ENCODE measurements at places on chromosomes 4 and X.
A peak's percentile ranks its signal among the peaks of the same experiment; 100 is the strongest.

GRCh38 chr4:113614414-113614813, 147.1 kb downstream of the CAMK2D start:
- no peak for DNase-seq

GRCh38 chr4:87851332-87851731, 18.6 kb downstream of the MEPE start:
- no peak for DNase-seq

DNA sequence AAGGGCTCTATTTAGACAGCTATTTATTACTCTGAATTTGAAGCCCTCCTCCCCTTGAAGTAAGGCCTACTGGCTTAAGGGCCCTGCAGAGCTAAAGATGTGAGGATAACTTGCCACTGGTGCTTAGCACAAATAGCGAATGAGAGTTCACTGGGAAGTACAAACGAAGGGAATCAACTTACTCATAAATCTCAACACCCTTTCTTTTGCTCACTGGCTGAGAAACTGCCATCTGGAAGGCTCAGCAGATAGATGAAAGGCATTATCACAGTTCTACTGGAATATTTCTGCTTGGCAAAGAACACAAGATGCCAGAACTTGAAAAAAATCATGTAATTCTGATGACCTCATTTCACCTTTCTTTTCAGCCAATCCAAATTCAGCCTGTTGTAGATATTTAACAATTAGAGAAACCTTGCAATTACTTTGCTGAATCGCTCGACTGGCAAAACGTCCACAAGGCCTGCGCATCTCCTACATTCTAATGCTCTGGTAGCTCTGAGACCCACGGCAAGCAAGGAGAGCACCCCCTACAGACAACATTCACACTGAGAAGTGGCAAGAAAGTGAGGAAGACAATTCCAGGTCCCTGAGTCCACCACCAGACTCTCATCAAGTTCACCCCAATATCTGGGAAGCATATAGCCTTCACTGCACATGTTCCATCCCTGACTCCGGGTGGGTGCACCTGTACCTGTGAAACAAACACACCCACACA, 27.5 kb downstream of the TSPAN5 start:
- peak; percentile 66 for DNase-seq

DNA sequence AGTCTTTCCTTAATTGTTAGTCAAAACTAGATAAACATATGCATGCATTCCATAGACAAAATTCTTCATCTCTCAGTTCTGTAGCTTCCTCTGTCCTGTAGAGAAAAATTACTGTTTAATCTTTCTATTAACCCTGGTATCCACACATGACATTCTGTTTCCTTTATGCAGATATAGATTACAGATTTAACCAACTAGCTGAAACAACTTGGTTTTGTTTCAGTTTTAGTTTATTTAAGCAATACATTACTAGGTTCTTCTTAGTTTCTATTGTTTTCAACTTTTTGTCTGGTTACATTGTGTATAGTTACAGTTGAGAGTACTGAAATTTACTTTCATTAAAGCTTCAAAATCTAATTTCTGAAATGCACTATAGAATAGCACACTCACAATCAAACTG, 933.9 kb upstream of the EPHA5 start:
- DNase-seq: no peak

- no peak for DNase-seq
Observed at GRCh38 chr4:48518143-48518542, 28.1 kb downstream of the ZAR1 start.

- DNase-seq: no peak
Observed at GRCh38 chr4:56215141-56215783, 172.0 kb downstream of the AASDH start.

DNA sequence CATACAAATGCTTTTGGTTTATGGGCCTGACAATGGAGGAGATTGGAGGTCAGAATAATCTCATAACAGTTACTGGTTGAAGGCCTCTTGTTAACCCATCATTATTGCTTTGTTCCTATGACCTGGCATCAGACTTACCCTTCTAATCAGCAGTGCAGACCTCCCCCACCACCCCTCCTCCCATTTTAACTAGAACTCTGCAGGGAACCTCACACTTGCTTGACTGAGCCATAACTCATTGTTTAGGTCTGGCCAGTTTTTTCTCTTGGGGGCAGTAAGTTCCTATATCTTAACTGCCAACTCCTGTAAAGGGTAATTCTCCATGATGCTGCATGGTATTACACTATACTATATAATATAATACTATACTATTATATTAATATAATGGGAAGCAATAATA, 609.3 kb downstream of the IL1RAPL1 start:
- DNase-seq: no peak

DNA sequence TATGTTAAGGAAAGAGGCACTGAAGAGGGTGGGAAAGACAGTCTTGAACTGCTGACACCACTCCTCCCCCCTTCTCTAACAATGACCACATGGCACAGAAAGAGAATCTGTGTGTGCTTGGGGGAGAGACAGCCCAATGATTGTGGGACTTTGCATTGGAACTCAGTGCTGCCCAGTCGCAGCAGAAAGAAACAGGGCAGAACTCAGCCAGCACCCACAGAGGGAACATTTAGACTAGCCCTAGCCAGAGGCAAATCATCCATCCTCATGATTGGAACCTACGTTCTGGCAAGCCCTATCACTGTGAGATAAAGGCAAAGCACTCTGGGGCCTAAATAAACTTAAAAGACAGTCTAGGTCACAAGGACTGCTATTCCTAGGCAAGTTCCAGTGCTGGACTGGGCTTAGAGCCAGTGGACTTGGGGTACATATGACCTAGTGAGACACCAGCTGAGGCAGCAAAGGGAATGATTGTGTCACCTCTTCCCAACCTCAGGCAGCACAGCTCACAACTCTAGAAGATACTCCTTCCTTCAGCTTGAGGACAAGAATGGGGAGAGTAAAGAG, 132.8 kb upstream of the S100G start:
- DNase-seq: no peak

DNA sequence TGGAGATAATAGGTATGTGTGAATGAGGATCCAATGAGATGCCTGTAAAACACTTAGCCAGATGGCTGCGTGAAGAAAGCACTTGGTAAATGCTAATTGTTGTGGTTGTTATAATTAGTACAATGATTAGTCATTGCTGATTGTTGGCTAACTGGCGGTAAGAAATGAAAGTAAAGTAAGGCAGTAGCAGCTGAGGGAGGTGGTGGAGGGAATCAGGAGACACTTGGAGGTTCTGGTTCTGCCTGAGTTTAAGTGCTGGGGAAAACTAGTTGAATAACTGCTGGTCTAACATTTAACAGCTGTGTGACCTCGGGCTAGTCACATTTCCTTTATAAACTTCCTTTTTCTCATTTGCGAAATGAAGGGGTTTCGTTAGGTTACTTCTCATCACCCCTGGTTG, 30.9 kb downstream of the CD38 start:
- DNase-seq: no peak

- peak; percentile 43 for DNase-seq
Observed at GRCh38 chrX:15471028-15471427, 22.1 kb downstream of the PIR start.

- no peak for DNase-seq
Observed at GRCh38 chr4:88457307-88458103, 586 bp downstream of the HERC5 start.

DNA sequence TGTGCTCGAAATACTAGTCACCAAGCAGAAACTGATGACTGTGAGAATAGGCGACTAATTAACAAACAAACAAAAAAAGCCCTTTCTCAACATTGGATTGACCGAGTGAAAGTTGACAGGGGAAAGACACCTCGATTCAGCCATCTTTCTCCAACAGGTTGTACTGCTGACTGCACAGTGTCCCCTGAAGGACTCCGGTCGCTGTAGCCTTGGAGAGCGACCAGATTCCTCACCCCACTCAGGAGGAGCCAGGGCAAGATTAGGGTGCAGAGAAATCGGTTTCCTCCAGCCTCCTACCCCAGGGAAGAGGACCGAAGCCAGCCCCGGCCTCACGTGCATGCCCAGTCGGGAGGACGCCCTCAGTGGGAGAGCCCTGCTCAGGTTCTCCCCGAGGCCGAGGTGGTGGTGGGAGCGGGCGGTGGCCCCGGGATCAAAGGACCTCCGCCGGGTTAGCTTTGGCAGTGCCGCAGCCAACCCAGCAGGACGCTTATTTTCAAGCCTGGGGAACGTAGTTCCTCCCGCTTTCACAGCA, 1.1 kb upstream of the RAP1GDS1 start:
- DNase-seq: peak; percentile 16

GRCh38 chrX:40452031-40452430, 128.7 kb upstream of the ATP6AP2 start:
- DNase-seq: no peak

- no peak for DNase-seq
Observed at GRCh38 chrX:11954176-11954575, 184.1 kb upstream of the FRMPD4 start.

DNA sequence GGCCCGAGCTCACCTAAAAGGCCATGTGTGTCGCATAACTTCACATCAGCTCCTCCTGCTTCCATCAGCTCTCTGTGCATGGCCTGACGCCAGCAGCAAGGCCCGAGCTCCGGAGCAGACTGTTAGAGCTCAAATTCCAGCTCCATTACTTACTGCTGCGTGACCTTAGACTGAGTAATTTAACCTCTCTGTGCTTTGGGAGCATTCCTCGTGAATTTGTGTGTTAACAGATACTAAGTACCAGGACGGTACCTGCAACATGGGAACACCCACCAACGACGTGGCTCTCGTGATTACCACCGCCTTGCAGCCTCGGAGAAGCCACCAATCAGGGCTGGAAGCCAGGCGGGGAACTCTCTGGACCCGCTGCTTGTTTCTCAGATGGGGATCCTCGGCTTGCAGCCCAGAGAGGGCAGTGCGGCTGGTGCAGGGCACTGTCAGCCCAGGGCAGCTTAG, 12.9 kb downstream of the LETM1 start:
- no peak for DNase-seq

DNA sequence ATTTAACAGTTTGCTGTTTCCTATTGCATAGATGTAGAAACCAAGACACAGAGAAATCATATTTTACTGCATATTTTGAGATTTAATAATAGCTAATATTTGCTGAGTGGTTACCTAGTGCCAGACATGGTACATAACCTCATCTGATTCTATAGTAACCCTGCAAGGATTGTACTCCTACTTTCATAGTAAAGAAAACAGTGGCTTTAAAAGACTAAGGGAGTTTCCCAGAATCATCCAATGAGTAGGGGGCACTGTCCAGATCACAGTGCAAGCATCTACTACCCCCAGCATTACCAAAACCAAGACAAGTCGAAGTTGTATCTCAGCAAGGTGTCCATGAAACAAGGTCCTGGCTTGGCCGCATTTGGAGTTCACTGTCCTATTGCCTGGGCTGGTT, 224.5 kb upstream of the TENM3 start:
- no peak for DNase-seq

DNA sequence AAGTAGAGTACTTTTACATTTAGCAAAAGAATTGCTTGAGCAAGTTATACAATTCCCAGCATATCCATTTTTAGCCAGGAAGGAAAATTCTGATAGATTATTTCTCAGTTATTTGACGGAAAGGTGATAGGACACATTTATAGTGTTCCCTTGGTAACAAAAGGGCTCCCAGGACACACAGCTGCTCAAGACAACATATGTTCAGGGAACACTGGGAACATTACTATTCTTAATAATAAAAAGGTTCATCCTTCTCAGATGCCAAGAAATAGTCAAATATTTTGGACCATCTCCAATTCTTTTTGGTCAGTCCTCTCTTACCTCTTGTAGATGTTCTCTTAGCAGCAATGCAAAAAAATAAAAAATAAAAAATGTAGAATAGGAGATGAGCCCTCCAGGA, 66.8 kb upstream of the SMAD1 start:
- no peak for DNase-seq

DNA sequence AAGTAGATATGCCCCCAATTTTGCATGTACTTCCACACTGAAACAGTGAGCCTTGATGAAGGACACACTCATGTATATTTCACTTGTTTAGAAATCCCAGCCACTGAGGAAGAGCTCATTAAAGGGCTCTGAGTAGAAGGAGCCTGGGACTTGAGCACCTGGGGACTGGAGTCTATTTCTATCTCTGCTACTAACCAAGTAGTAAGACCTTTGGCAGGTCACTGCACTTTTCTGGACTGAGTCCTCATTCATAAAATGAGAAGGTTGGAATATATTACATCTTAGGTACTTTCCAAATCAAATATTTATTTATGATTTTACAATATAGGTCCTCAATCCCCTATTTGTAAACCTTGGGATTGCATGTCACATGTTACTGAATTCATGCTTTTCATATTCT, 78.2 kb upstream of the C4orf54 start:
- DNase-seq: no peak

- DNase-seq: peak; percentile 68
Observed at GRCh38 chrX:155819966-155820491, 61.1 kb upstream of the VAMP7 start.

GRCh38 chrX:118980761-118981160, 6.3 kb downstream of the LONRF3 start:
- DNase-seq: no peak

DNA sequence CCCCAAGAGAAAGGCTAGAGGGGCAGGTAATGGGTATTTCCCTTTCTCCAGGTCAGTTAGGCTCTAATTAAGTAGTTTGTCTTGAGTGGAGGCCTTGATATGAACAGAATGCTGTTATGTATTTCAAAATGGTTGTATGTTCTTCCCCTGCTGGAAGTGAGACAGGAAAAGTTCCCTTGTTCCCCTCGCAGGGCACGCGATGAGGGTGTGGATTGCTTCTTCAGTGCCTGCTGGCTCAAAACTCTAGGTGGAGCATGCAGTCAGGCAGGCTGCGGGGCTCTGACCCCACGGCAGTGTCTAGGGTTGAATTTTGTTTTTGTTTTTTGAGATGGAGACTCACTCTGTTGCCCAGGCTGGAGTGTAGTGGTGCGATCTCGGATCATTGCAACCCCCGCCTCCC, 341.0 kb upstream of the ZCCHC13 start:
- DNase-seq: no peak

DNA sequence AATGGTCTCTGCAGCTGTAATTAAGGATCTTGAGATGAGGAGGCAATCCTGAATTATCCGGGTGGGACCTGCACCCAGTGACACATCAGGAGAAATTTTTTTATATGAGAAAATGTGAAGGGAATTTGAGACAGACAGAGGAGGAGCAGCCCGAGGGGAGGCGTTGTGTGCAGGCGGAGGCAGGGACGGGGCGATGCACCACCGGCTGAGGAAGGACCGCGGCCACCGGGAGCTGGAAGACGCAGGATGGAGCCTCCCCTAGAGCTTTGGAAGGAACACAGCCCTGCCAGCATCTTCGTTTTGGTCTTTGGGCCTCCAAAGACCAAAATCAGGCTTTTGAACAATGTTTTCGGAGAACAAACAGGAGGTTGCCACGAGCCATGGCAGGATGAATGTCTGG, 85.0 kb upstream of the ADRA2C start:
- DNase-seq: no peak

DNA sequence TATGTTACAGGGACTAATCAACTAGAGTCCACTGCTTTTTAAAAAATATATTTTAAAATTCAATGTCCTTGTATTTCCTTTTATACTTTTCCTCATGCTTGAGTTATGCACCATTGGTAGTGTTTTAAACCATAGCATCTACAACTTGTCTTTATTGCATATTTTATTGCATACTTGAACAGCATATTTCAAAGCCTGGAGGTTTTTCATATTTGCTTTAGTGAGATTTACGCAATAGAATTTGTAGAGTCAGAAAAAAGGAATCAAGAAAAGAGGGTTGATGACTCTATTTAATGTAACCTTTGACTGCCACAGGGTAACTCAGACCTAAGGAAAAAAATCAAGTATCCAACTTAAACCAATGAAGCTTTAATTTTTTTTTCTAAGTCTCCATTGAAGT, 1165.7 kb upstream of the IGFBP7 start:
- no peak for DNase-seq

- no peak for DNase-seq
Observed at GRCh38 chr4:163180090-163180489, 13.4 kb upstream of the NAF1 start.

Measured in NCI-H2171 treated with DMSO at 0.1 percent for 48 hours (cell line).